Chondrocyte (in vitro differentiated cells): ENCODE measurements at places on chromosomes 7 and 10.

GRCh38 chr7:123867225-123867624, 22.3 kb downstream of the HYAL4 start:
- no peak for DNase-seq

- peak; percentile 74 for DNase-seq
Observed at GRCh38 chr10:132690821-132691610, 94.9 kb downstream of the NKX6-2 start.

GRCh38 chr7:47192978-47193377, 388.9 kb downstream of the TNS3 start:
- no peak for DNase-seq

DNA sequence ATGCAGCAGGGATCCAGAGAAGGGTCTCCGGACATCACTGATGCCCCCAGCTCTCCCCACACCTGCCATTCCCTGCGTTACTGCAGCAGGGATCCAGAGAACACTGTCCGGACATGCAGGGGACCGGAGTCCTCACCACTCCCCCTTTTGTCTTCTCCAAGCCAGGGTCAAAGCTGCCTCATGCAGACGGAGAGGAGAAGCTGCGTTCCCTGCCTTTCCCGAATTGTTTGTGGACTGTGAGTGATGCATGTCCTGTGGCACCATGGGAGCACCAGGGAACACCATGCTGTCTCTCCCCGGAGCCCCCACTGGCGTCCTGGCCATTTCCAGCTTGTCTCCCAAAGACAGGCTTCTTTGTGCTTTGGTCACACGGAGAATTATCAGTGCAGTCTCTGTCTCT, 599.7 kb downstream of the PTPRN2 start:
- DNase-seq = peak; percentile 43

DNA sequence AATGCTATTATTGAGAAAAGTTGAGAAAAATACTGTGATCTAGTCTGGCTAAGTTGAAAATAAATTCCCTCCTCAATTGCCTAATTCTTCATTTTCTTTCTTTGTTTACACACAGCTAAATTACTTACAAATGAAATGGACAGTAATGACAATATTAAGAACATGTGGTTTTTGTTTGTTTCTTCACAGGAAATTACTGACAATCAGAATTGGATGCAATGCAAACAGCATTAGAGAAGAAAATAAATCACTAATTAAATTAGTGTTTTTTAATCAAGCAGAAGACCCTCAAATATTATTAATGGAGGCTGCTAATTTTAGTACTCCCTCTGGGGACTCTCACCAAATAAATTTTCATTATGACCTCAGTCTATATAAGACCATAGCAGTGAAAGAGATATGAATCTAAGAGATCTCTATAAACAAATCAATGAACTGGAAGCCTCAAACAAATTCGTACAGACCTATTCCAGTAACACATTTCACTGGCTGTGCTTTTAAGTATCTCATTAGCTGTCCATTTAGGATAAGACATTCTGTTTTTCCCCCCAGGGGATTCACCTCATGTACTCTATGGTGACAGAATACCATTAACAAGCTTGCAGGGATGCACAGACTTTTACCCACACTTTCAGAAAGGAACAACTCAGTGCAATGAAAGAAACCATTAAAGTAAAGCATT, 202.0 kb upstream of the DGKB start:
- DNase-seq = no peak

DNA sequence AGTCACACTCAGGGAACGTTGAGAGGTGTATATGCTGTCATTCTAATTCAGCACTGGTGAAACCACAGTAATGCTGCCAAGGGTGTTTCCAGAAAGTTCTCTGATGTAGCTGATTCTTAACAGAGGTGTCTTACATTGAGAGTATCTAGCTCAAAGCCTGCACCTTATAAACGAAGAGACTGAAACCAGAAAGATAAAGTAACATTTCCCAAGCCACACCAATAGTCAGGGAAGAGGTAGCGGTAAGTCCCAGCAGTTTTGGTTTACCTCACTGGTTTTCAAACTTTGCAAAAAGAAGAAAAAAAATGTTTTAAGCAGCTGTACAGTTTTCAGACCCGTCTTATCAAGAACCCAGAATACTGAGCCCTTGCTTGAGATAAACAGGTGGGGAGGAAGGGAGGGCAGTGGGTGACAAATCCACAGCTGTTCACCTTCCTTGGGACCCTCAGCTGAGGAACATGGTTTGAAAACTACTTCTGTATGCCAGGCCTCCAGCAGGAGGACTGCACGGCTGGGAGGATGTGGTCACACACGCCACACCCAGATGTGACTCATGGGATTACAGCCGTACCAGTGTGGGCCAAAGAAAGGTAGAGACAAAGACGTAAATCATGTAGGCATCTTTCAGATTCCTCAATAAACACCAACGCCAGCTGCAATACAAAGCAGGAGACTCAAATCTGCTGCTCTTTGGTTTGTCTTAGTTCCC, 63.9 kb upstream of the GSDME start:
- DNase-seq = no peak

GRCh38 chr7:33099154-33099940, 9.9 kb downstream of the RP9 start:
- no peak for DNase-seq

DNA sequence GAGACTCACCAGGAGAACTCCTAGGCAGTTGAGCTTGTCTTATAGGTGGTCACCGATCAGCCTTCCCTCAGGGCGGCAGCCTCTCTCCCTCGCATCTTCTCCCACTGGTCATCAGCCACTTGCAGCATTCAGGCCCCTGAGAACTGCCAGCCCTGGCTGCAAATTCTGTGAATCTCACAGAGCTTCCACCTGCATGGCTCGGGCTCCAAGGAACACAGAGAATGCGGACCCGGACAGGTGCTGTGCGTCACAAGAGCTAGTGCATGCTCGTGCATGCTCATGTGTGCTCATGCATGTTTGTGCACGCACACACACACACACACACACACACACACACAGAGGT, 176.9 kb downstream of the ARHGAP12 start:
- DNase-seq = no peak

GRCh38 chr10:36711361-36711760, 414.0 kb upstream of the ANKRD30A start:
- no peak for DNase-seq

DNA sequence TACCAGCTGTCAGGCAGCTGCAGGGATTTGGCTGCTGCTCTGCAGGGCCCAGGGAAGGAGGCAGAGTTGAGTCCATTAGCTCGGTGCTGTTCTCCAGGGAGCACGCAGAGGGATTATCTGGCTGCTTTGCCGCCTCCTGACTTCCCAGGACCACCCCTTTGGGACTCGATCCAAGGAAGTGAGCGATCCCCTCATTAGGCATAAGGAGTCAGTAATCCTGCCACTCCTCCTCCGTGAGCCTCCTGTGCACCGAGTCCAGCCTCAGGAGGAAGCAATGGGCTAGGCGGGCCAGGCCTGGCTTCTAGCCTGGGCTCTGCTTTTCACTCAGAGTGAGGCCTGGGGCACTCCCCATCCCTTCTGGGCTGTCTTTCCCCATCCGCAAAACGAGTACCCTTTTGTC, 417.9 kb downstream of the RPS24 start:
- no peak for DNase-seq

DNA sequence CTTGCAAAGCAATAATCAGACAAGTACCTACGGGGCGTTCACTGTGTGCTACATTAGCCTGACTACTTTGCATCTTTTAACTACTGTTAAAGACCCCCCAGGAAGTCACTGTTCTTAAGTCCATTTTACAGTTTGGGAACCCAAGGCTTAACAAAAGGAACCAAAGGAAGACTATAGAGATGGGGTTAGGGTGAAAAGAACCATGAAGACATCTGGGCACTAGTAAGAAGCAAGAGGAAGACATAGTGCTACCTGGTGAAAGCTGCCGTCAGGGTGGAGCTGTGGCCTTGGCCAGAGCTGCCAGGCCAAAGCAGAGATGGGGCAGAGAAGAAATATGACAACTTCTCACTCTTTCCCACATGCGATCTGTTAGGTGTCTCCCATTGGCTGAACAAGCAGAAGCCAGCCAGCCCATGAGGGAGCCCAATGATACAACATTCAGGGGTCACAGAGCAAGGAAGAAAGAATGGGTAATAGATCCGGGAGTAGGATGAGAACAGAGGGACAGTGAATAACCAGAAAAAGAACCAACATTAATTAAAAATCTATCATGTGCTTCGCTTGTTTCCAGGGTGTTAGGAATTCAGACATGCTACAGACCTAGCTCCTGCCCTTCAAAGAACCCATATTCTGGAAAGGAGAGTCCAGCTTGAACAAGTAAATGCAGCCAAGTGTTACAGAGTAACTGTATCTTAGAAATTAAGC, 85.4 kb downstream of the ARID5B start:
- DNase-seq = no peak

DNA sequence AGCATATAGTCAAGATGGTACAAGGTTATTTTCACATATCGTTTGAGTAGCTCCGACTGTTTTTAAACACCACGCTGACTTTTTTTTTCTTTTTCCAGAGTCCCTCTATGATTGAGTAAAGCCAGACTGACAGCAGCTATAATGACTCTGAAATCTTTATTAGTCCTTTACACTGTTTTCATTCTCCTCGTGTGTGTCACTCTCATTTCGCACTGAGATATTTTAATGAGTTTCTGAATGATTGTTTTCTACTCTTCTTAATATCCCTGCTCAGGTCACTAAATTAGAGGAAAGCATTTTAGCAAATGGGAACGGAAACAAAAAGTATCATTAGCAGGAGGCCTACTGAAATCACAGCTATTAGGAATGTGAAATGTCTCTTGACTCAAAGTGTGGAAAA, 162.3 kb upstream of the MTPN start:
- no peak for DNase-seq

DNA sequence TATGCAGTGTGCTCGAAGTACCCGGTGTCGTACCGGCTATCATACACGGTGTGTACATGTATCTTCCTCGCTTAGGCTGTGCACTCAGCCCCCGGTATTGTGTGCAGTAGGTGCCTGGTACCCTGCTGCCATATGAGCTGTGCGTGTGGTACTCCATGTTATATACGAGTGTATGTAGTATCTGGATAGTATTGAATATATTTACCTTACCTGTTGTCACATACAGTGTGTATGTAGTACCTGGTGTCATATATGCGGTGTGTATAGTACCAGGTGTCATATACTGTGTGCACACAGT, 1.2 kb downstream of the ZMYND11 start:
- no peak for DNase-seq

DNA sequence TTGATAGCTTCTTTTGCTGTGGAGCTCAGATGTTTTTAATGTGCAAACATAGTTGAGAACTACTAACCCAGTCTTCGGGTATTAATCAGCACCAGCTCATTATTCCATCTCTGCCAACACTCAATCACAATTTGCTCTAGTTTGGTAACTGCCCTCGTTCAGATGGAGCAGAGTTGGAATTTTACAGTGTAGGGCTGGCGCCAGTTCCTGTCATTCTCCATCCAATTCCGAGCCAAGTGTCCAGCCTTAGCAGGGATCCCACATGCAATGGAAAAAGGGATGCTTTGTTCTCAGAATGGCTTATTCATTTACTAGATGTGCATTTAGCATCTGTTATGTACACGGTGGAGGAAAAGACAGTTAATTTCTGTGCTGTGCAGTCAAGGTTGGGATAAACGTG, 504.5 kb upstream of the GALNT17 start:
- no peak for DNase-seq

- DNase-seq = no peak
Observed at GRCh38 chr10:7162331-7162730, 248.5 kb downstream of the SFMBT2 start.

- no peak for DNase-seq
Observed at GRCh38 chr10:17286562-17287550, 58.8 kb downstream of the VIM start.

DNA sequence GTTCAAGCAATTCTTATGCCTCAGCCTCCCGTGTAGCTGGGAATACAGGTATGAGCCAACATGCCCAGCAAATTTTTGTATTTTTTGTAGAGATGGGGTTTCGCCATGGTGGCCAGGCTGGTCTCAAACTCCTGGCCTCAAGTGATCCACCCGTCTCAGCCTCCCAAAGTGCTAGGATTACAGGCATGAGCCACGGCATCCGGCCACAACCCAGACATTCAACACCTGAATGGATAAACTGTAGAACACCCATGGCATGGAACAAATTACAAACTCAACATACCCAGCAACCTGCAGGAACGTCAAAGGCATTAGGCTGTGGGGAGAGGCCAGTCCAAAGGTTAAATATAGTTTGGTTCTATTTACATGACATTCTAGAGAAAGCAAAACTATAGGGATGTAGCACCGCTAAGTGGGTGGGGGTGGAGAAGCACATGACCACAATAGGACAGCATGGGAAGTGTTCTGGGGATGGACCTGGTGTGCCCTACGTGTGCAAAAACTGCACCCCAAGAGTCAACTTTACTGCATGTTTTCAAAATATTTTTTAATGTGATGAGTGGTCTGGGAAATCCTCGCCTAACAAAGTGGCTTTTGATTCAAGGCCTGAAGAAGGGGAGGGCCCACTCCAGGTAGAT, 6.5 kb upstream of the PGAM2 start:
- DNase-seq = no peak

- no peak for DNase-seq
Observed at GRCh38 chr10:79245539-79246208, 101.6 kb upstream of the PPIF start.

GRCh38 chr10:124132306-124132705, 38.9 kb upstream of the CHST15 start:
- DNase-seq = no peak

DNA sequence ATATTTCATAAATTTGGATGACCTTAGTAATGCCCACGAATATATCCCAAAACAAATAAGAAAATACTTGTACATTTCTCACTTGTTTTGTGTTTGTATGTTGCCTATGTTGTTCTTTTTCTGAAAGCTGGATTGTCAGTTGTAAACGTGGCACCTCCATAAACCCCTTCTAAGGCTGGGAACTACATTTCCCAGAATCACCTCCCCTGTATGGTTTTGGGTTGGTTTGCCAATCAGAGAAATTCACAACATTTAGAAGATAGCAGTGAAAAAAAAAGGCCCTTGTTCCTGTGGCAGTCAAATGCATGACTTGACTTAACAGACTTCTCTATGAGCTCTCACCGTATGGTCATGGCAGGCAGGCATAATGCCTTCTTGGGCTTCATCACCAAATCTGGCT, 676.3 kb upstream of the STEAP1 start:
- no peak for DNase-seq

- DNase-seq = no peak
Observed at GRCh38 chr7:8436965-8437364, 3.6 kb downstream of the NXPH1 start.

DNA sequence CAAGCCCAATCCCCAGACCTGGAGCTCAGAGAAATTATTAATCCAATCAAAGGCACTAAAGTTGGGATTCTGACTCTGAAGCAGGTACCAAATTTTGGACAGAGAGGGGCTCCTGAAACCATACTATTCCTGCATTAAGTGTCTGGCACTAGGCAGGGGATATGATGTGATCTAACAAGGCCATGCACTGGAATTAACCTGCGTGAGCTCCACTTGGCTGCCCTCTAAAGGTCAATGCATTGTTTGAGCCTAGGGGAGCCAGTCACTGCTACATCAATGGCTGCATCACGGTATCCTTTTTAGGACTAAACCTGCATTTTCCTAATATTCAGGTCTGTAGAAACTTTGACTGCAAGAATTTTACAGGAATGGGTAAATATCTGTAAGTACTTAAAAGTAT, 42.1 kb downstream of the ST8SIA6 start:
- DNase-seq = no peak
